CD8-positive, alpha-beta memory T cell (primary cell): ENCODE measurements at places on chromosomes 6 and 20.
A peak's percentile ranks its signal among the peaks of the same experiment; 100 is the strongest.

DNA sequence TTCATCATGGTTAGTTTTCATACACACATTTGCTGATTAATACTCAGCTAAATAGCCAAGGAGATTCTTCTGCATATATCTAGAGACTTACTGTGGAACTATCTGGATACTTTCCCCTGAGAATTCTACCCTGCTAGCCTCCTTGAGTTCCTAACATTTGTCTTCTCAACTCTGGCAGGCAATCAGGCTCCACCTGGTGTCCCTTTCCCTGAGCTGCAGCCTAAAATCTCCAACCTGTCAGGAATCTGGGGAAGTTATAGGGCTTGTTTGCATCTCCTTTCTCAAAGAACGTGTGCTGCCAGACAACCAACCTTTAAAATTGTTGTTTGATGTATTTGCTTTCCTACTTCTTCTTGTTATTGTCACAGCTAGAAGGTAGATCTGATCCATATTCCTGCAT is 73.4 kb downstream of the FUT9 start:
- no peak for DNase-seq

DNA sequence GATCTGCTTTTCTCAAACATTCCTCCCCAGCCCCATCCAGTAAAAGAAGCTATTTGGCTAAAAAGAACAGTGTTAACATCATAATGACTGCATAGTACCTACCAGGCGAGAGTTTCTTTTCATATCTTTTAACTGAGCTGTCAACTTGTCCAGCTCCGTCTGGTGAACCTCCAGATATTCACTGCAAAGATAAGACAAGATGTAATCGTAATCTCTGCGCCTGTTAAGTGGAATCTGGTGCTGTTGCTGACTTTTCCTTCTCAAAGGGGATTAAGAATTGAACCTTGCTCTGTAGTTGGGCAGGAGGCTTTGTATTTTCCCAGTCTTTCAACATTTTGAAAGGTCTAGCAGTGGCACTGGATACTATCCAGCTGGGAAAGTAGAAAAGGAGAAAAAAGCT is 63.0 kb downstream of the RIPOR2 start:
- DNase-seq, result no peak

GRCh38 chr6:391559-392440 is at the start of gene IRF4:
Gene IRF4, plus strand, starts transcription at chr6:391752. Its CDS starts 1,401 bp downstream, at chr6:393153.
- peak; percentile 20 for DNase-seq

- DNase-seq, result no peak
Measured at GRCh38 chr20:17747431-17747846, 47.7 kb downstream of the BANF2 start.

DNA sequence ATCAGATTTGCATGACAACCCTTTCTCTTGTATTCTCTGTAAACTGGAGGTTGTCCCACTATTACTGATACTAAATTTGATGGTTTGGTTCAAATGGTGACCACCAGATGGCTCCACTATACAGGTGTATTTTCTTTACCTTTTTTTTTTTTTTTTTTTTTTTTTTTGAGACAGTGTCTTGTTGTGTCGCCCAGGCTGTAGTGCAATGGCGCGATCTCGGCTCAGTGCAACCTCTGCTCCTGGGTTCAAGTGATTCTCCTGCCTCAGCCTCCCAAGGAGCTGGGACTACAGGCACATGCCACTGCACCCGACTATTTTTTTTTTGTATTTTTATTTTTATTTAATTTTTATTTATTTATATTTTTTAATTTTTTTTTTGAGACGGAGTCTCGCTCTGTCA is 6.6 kb upstream of the WTAP start:
- peak; percentile 30 for DNase-seq

DNA sequence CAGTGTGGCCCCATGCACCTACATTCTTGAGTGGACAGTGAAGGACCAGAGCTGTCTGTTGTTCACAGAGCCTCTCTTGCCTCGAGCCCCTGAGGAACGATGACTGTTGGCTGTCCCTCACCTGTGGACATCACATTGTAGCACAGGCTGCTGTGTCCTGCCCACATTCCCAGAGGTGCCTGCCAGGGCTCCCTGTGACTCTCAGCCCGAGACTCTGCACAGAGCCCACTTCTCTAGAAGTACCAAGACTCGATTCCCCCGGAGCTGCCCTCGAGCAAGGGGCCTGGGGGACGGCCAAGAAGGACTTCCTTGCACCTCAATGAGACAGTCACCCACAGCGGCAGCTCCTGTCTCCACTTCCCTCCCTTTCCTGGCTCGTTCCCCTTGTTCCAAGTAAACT is 28.6 kb upstream of the DLGAP4 start:
- DNase-seq, result no peak

DNA sequence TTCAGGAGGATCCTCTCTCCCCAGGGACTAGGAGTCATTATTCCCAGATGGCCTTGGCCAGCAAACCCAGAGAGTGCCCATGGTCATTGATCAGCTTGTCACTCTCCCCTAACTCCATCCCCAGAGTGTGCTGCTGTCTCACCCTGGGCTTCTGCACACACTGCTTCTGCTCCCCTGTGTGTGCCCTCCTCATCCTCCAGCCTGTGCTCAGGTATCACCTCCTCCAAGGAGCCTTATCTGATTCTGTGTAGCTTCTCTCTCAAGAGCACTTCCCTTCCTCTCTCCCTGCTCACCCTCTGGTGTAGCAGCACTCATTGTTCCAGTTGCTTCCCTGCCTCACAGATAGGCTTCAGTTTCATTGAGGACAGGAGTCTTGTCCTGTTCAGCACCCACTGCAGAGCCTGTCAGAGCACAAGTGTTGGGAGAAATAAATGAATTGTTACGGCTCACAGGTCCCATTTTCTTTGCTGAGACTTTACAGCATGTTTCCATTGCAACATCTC is 102.4 kb downstream of the JAG1 start:
- DNase-seq, result no peak

DNA sequence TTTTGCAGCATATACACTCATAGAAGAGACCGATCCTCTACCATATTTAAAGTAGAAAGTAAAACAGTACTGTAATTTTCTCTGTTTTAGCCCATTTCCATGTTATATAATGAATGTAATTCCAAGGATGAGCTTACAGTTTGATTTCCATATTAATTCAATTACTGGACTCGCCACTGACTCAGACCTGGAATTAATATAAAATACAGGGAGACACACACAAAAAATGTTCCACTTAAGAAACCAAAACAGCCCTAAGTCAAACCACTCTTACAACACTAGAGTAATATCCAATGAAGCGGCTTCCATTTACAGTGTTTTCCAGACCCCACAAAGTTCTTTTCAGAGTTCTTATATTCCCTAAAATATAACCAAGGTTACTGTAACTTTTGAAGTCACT is 110.6 kb downstream of the BACH2 start:
- no peak for DNase-seq

- DNase-seq, result no peak
Measured at GRCh38 chr6:3542032-3542640, 85.3 kb upstream of the SLC22A23 start.

DNA sequence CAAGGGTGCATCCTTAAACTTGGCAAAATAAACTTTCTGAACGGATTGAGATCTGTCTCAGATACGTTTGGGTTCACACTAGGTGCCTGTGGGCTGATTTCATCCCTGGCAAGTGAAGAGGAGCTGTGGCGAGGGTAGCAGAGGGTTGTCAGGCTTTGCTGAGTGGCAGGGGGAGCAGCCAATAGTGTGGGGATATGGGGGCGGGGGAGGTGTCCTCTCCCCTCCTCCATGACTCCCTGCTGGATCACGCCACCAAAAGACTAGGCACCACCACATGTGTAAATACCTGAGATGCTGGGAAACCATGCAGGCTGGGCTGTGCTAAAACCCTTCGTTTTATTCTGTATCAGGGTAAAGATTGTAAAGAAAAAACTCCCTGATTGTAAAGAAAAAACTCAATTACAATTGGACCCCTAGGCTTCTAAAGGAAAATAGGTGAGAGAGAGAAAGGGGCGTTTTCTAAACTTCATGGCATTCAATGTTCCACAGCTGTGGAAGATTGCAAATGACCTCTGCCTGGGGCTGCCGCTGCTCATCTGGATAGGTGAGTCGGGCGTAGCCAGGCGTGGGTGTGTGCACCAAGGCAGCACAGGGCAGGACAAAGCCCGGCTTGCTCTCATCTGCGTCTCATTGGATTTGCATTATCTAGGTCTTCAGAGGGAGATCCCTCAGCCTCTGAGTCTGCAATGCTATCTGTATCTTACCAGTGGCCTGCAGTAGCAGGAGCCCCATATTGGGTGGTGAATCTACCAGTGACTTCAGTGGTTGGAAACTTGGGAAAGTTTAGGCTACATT is 26.9 kb upstream of the ADTRP start:
- no peak for DNase-seq
